ENCODE measurements at places on chromosomes 6 and 20.

- DNase-seq: no peak
These were observed 125.4 kb upstream of the SAMD5 start for GRCh38 chr6:147382945-147383554.

GRCh38 chr20:50666709-50667298 lies 24.5 kb downstream of the RIPOR3 start:
- no peak for DNase-seq

DNA sequence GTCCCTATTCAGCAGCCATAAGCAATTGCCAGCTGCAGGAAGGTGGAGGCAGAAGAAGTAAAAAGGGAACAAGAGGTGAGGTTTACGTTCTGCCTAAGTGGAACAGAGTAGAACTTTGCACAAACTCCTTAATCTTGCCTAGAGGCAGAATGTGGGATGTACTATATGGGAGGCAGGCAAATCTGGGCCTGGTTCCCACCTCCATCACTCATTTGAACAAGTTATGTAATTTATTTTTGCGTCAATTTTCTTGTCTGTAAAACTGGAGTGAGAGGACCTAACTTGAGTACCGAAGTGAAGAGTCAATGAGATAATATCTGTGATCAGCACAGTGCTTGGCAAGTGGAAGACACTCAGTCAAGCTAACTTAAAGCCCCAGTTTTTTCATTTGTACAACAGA lies 2.0 kb upstream of the TPBG start:
- DNase-seq: no peak

DNA sequence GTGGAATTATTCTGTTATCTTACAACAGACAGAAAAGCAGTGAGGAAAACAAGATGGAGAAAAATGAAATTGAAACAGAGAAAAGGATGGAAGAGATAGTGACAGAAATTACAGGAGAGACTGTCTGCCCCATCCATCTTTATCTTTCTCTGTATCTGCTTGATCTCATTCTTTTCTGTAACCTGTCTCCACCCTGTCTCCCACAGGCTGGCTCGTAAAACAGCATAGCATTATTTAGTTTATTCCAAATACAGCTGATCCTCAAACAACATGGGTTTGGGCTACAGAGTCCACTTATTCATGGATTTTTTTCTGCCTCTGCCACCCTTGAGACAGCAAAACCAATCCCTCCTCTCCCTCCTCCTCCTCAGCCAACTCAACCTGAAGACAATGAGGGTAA lies 482.3 kb upstream of the JARID2 start:
- no peak for DNase-seq

DNA sequence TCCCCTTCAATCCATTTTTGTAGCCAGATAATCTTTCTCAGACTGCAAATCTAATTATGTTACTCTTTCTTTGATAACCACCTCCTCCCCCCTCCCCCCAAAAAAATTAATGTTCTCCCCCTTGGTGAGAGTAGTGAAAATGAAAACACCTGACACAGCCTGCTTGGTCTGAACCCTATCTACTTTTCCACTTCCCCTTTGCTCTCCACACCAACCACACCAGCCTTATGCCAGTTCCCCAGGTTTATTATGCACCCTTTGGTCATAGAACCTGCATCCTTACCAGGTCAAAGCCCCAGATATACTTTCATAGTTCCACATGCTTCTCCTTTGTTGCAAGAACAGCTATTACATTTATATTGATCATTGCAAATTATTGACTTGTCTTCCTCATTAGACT lies 19.4 kb downstream of the PFDN4 start:
- DNase-seq: no peak

- DNase-seq: no peak
These were observed 7.8 kb downstream of the IL22RA2 start for GRCh38 chr6:137165375-137166246.

- no peak for DNase-seq
These were observed 40.4 kb upstream of the ARHGAP18 start for GRCh38 chr6:129750360-129750759.

DNA sequence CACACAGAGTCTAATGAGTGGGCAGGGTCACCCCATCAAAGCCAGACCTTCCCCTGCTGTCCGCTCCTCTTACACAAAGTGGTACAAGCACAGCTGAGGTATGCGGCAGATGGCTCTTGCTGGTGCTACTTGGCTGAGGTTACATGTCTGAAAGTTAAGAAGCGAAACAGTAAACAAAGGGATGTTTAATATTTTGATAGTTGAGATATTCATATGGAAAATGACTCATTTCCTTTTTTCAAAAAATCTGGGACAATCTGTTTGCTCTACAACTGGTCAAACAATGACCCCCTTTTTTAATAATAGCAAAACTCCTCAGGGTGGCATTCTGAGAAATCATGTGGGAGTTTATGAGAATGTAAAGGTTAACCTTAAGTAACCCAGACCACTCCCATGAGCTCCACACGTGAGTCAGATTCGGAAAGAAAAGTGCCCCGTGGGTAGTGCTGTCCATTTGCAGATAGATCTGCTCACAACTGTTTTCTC lies 245.3 kb downstream of the TBXT start:
- no peak for DNase-seq

Measured in T follicular helper cell (primary cell).